Hepatocyte (in vitro differentiated cells): ENCODE measurements at places on chromosomes 16 and 17. TPM values are rescaled to one million over a fixed set of nuclear protein-coding genes. Genes with fewer than 3 reads are reported as not detected.

MT1M gene
- polyA plus RNA-seq, result 0.26 TPM in 1 of 2 replicates, not detected in the other

EXOSC6 gene
- polyA plus RNA-seq, result 20.8 and 21.4 TPM in 2 replicates

PRSS21 gene
- polyA plus RNA-seq, result not detected in 2 replicates

FBXL16 gene
- polyA plus RNA-seq, result 0.28 and 0.38 TPM in 2 replicates

RNF112 gene
- polyA plus RNA-seq, result 8.6 and 11.3 TPM in 2 replicates

TBC1D3C gene
- not detected in 2 replicates for polyA plus RNA-seq

OTOA gene
- not detected in 2 replicates for polyA plus RNA-seq
